ENCODE measurements at places on chromosomes 6 and 20. TPM values are rescaled to one million over a fixed set of nuclear protein-coding genes. Genes with fewer than 3 reads are reported as not detected.

TFAP2D gene
- not detected for total RNA-seq

SUMO4 gene
- 1.6 TPM for total RNA-seq

DNA sequence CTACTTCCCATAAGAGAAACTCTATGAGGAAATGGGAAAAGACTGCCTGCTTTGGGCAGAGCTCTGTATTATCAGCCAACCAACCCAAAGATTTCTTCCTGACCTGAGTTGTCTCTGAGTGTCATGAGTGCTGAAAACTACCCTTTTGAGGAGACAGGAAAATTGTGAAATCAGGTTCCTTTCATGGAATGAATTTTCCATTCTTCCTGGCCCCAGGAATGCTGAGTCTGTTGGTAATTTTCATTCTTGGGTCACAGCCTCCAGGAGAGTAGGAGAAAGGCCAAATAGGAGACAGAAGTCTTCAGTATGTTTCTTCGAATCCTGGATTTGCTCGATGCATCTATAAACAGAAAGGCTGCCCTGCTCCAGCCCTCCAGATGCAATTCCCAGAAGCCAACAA lies 53.6 kb downstream of the SCML4 start:
- no peak for DNase-seq

RFX6 gene
- total RNA-seq: not detected

DNA sequence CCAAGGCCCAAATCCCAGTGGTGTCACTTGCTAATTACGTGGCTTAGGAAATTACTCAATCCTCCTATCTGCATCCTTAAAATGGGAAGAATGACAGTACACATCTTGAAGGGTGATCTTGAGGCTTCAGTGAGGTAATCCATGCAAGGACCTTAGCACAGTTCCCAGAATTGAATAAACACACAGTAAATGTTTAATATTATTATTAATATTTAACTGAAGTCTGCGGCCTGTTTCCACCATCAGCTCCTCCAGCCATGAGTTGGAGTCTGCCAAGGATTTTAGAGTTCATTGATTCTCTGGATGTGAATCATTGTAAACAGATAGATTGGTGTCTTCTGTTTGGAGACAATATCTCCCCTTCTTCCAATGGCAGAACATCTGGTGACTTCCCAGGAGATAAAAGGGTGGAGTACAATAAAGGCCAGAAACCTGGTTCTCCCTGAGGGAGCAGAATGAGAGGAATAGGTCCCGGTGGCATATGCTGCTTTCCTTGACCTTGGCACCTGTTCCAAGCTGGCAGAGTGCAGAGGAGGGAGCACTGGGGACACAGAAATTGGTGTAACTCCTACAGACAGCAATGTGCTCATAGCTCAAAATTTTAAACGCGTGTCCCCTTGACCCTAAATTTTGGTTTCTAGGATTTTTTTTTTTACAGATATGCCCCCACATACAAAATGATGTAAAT lies 25.4 kb downstream of the UNC5CL start:
- no peak for DNase-seq

DNA sequence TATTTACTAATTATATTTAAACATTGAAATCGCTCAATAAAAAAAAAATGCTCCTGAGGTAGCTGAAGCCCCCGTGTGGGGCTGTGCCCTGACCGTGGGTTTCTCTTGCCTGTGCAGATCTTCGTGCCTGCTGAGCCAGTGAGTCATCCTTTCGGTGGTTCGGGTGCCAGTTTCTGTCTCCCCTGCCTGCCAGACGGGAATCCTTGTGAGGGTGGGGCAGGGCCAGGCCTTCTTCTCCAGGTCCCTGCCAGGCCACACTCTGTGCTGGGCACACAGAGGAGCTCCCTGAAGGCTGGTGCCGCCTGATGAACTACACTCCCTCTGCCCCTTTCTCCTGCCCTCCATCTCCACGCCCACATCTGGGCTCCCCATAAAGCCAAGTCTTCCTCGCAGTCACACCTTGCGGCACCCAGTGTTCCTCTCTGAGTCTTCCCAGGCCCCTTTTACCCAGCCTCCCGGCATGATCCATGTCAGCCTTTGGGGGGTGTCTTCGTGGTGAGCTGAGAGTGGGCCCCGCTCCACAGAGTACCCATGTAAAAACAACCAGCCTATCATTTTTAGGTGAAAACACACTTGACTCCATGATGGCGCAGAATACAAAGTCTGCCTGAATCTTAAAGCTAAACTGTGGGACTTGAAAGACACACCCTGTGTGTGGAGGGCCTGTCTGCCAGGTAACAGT lies 19.3 kb downstream of the FGD2 start:
- peak; percentile 70 for DNase-seq

DNA sequence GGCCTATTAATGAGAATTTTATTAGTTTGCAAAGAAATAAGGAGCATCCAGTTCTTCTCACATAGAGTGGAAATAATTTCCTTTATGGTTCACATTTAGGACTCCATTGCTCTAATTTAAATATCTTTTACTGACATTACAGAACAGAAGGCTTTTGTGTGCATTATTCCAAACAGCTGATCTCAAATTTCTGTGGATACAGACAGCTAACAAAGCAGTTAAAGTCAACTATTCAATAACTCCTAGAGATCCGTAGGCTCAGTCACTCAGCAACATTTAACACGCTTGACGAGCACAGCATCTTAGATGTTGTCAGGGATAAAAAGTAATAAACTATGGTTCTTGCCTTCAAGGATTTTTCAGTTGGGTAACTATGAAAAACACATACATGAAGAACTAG lies 305.8 kb upstream of the SYNCRIP start:
- DNase-seq: no peak

DNA sequence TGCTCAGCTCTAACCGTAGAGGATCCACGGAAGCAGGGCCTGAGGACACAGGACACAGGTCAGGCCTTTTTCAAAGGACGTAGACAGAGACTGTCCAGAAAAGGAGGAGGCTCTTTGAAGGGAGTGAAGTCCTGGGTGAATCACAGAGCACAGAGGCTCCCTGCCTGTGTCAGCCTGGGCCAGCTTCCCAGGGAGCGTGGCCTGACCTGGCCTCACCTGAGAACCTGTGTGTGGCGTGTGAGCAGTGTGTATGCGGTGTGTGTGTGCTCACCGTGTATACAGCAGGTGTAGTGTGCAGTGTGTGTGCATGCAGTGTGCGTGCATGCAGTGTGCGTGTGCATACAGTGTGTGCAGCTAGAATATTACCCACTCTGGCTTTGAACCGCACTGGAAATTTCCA lies 56.0 kb upstream of the FNDC1 start:
- DNase-seq: no peak

DNA sequence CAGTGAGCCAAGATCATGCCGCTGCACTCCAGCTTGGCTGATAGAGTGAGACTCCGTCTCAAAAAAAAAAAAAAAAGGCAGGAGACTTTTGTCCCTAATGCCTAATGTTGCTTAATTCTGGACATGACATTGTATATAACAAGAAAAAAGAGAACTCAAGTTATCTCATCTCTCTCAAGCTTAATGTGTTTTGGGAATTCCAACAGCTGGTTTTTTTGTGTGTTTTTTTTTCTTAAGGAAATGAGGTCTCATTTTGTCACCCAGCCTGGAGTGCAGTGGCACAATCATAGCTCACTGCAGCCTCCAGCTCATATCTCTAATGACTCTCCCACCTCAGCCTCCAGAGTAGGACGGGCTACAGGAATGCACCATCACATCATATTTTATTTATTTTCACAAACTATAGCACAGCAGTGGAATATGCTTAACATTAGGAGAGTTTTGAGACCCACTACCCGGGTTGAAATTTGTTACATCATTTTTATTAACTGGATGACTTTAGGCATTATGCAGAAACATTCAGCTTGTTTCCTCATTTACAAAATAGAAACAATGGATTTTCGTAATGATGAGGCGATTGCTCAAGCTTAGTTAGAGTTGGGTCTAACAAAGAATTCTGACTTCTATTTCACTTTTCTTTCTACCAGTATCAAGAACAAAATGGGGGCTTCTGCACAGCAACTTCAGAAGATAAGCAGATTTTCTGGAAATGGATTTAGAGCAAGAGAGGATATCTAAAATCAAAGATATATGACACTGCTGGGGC lies 104.1 kb upstream of the BTN3A2 start:
- no peak for DNase-seq

- no peak for DNase-seq
Observed at GRCh38 chr6:16925461-16925860, 164.2 kb upstream of the ATXN1 start.

ZC2HC1B gene
- not detected for total RNA-seq

GRCh38 chr6:168395983-168396382 lies 45.0 kb upstream of the SMOC2 start:
- DNase-seq: no peak

DNA sequence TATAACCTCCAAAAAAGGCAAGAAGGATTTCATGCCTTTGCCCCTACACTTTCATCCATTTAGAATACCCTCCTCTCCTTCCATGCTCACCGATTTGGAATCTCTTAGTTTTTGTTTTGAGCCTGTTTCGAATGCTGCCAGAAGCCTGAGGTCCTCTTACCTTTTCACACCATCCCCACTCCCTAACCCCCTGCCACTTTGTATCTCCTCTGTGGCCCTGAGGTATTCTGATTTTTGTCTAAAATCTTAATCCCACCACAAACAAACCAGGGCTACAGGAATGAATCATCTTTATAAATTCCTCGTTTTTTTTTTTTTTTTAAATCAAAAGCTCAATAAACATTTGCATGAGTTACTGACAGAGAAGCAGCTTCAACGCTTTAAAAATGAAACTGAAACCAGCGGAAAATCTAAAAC lies 1.6 kb upstream of the RPS12 start:
- DNase-seq: no peak

C6orf58 gene
- total RNA-seq: 0.20 TPM

RNF182 gene
- total RNA-seq: 6.5 TPM

GRCh38 chr6:36904851-36905393 lies 19.2 kb downstream of the C6orf89 start:
- DNase-seq: no peak

DNA sequence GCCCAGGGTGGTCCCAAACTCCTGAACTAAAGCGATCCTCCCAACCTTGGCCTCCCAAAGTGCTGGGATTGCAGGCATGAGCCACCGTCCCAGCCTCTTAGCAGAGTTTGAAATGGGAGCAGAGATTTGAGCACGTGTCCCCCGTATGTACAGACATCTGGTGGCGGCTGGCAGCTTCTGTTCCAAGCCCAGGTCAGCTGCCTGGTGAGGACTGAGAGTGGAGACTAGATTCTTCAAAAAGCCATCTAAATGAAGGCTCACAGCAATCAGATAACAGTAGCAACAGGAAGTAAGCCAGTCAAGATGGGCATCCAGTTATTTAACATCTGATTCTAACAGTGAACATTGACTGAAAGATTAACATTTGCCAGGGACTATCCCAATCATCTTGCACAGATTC lies 128.1 kb upstream of the AKAP12 start:
- no peak for DNase-seq

- peak; percentile 21 for DNase-seq
Observed at GRCh38 chr20:16803965-16804792, 56.0 kb downstream of the OTOR start.

DNA sequence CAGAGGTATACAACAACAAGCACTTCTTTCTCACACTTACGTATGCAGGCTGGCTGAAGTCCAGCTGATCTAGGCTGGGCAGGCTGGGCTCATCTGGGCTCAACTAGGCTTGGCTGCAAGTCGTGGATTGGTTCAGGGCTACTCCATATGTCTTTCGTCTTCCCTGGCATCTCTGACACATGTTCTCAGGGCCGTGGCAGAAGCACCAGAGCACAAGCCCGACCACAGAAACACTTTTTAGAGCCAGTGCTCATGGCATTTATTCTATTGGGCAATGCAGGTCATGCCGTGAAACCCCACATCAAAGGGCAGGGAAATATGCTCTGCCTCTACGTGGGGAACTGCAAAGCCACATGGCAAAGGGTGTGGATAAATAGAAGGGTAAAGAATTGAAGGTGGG lies 93.8 kb downstream of the RIN2 start:
- DNase-seq: no peak

GRCh38 chr6:71444222-71444621 lies 155.6 kb downstream of the OGFRL1 start:
- DNase-seq: no peak

GRCh38 chr20:39268981-39269461 lies 306.9 kb downstream of the DHX35 start:
- DNase-seq: peak; percentile 13

TNNC2 gene
- total RNA-seq: not detected

GRCh38 chr6:33391922-33392594 lies 435 bp downstream of the KIFC1 start:
- no peak for DNase-seq

C6orf132 gene
- 18.9 TPM for total RNA-seq

TGM3 gene
- not detected for total RNA-seq

ATP6V1G2 gene
- total RNA-seq: 1.8 TPM

DNA sequence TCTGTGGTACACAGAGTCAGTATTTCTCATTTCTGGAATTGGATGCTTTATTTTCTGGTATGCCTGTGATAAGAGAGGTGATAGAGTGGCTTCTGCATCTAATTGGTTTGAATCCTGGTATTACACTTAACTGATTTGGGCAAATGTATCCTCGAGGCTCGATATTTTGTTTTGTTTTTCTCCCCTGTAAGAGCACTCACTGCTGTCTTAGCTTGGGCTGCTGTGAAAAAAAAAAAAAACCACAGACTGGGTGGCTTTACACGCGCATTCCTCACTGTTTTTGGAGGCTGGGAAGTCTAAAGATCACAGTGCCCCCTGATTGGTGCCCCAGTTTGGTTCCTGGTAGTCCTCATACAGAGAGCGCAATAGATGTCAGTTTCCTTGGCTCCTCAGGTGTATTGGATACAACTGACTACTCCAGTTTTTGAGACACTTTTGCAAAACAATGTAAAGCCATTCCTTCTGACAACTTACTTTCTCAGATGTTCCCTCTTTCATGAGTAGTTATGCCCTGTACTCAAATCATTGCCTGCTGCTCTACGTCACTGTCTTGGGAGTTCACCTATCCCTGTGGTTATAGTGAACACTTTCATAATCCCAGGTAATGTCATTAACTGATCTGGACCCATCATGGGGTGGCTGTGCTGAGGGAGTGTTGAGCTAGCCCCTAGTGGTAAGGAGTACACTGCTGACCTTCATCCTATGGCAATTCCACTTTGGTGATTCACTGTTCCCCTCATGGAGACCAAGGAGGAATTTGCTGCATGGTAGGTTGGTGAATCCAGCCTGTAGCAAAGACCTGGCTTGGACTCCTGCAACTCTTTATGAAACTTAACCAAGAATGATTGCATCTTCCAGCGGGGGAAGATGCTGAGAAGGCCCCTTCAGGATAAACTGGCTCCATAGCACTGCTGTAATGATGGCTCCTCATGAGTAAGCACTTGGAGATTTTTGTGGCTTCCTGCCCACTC lies 3.5 kb upstream of the ACAT2 start:
- DNase-seq: peak; percentile 23
